ENCODE measurements at places on chromosomes 1 and 21.

DNA sequence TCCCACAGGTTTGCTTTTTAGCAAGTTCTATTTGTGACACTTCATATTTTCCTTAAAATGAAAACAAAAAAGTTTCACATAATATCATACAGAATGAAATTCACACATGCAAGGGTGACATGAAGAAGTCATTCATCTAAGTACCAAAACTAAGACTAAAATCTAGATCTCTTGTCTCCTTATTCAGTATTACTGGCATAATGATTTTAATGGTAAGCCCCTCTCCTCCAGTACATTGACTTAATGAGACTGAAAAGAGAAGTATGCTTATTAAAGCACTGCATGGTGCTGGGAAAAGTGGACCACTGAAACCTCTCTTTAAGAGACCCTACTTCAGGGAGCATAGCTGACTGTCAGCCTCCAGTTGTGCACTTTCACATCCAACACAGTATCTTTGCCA, 99.5 kb downstream of the NEGR1 start:
- DNase-seq: no peak

DNA sequence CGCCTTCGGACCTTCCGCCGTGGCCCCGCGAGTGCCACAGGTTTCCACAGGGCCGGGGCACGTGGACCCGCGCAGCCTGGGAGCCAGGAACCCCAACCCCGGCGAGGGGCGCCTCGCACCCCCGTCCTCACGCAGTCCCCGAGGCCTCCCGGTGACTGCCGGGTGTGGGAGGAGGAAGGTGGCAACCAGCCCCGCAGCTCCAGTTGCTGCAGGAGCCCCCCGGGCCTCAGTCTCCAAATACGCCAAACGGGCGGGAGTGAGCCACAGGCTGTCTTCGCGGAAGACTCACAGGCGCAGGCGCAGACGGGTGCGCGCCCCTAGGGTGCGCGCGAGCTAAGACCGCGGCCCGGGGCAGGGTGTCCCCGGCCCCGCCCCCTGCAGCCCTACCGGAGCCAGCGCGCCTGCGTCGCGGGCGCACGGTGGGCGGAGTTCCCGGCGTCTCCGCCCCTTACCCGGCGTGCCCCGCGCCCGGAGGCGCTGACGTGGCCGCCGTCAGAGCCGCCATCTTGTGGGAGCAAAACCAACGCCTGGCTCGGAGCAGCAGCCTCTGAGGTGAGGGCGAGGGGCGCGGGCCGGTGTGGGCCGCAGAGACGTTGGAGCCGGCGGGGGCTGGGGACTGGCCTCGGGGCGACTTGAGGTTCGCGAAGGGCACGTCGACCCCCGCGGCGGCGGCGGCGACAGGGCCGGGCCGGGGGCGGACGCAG, at the start of gene ARF1:
Gene ARF1 (plus strand): TSS at position 495 of the 704 bp plus-strand sequence. CDS start 14,407 bp downstream, outside the sequence.
- DNase-seq: peak; percentile 95

GRCh38 chr1:31588751-31589515, 12.6 kb downstream of the TINAGL1 start:
- DNase-seq: no peak

DNA sequence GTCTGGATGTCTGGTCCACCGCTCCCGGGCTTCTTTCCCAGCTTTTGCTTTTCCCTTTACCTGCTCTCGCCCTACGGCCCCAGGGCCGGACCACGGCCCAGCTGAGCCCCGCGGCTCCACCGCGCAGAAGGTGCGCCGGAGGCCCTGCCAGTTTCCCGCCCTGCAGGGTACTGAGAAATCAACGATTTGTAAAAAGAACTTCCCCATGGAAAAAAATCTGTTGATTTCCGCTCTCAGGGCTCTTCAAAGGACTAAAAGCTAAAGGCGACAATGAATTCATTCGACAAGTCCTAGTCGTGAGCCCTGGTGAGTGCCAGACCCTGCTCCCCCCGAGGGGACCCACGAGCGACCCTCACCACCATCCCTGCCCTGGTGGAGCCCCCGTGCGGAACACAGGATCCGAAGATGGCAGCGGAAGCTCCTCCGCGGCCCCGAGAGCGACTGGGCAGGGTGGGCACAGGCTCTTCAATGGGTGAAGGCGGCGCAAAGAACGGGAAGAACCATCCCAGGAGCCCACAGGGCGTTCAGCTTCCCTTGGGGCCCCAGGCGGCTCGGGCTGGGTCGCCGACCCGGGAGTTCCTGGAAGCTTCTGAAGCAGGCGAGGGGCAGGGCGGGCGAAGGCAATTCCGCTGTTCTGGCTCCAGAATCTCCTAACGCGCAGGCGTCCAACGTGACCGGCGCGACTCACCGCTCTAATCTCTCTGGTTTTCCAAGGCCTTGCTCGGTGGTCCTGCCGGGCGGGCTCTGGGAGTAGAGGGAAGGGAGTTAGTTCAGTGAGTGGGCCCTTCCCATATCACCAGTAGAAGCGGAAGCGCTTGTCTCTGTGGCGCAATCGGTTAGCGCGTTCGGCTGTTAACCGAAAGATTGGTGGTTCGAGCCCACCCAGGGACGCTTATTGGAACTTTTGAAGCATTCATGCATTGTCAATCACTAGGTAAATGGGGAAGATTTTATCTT, 6.6 kb upstream of the RNU1-2 start:
- DNase-seq: peak; percentile 64

GRCh38 chr1:203464743-203465142, 10.9 kb upstream of the PRELP start:
- no peak for DNase-seq

DNA sequence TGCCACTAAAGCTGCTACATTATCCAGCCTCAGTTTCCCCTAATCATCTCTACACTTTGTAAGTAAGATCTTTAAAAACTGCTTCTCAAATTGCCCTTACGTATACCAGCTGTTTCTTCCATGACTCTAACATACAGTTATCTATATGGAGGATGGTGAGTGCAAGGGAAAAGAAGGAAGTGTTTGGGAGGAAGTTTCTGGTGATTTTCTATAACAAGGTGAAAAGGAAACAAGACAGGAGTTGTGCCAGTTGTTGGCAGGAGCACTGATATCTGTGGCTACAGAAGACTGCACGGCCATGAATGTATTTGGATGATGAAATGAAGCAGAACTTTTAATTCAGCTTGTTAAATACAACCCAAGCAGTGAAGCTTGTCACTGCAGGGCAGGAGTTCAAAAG, 32.3 kb upstream of the NHLH2 start:
- DNase-seq: no peak
